ENCODE measurements at places on chromosomes 13 and 19. TPM values are rescaled to one million over a fixed set of nuclear protein-coding genes. Genes with fewer than 3 reads are reported as not detected.

DNA sequence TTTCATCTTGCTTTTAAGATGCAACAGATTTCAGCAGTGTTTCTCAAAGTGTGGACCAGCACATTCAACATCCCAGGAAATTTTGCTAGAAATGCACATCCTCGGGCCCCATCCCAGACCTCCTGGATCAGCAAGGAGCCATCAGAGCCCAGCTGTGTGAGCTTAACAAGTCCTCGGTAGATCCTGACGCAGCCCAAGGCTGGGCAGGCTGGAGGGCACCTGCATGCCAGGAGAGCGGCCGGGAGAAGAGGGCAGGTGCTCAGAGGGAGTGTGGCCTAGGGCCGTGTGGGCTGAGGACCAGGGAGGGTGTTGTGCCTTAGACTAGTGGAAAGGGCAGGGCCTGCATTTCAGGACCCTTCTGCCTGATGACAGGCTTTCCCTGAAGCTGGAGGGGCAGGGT, 2.2 kb upstream of the MCF2L start:
- no peak for DNase-seq

Gene SYCN
- not detected for total RNA-seq

DNA sequence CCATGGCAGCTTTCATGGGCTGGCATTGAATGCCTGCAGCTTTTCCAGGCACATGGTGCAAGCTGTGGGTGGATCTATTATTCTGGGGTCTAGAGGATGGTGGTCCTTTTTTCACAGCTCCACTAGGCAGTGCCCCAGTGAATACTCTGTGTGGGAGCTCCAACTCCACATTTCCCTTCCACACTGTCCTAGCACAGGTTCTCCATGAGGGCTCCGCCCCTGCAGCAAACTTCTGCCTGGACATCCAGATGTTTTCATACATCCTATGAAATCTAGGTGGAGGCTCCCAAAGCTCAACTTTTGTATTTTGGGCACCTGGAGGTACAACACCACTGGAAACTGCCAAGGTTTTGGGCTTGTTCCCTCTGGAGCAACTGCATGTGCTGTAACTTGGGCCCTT, 450.6 kb downstream of the LMO7 start:
- DNase-seq: no peak

Gene PSG2
- total RNA-seq: not detected

Gene CACNG6
- total RNA-seq: not detected

- DNase-seq: no peak
Observed at GRCh38 chr19:46840498-46840942, 10.1 kb downstream of the AP2S1 start.

GRCh38 chr13:55727683-55728082, 1413.0 kb upstream of the PRR20A start:
- no peak for DNase-seq

DNA sequence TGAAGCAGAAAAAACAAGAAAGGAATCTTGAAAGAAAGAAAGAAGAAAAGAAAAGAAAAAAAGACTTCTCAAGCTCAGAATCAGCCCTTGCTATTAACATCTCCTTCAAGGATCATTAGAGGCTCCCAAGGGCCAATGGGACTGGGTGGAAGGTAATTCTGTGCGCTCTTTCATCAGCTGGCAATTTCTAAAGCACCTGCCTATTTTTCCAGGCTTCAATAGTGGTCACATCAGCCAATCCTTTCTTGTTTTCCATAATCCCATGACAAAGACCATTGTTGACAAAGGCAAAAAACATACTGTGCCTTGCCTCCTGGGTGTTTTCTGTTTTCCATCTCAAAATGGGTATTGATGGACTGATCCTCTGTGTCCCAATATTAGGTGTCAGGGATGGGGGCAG, 88.2 kb upstream of the TSC22D1 start:
- DNase-seq: no peak

Gene SPACA6
- 9.6 TPM for total RNA-seq

Gene UNC13A
- total RNA-seq: 0.32 TPM

Gene FGF14
- 6.0 TPM for total RNA-seq

GRCh38 chr13:113604186-113604585, 19.6 kb downstream of the TFDP1 start:
- no peak for DNase-seq

- no peak for DNase-seq
Observed at GRCh38 chr13:94829185-94829836, 117.0 kb upstream of the SOX21 start.

Gene NCR1
- total RNA-seq: not detected

Gene ZNF865
- total RNA-seq: 13.5 TPM

DNA sequence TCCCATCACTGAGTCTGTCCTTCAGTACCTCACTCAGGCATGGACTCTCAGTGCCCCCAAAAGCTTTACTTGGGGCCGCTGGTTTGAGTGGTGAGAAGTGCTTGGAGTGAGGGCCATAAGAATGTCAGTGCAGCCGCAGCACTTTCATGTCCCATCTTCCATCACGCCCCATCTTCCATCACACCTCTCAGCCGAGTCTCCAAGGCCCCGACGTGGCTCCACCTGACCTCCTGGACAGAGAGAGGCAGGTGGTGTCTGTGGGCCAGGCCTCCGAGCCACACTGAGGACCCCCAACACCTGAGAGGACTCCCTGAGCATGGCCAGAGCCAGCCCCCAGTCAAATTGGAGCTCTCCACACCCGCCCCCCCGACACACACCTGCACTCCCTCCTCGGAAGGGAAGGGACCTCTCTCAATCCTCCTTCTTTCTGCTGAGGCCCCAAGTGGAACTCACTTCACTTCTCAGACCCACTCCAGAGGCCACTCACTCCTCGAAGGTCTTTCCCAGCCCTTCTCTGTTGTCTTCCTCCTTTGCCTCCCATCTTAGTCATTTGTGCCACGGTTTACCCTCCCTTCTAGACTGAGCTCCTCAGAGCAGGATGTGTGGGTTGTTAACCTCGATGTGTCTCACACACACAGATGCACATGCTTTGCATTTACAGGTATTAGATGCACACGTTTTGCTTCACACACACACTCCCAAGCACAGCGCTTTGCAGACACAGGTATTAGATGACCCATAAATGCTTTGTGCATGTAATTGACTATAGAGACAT, 65.7 kb upstream of the ATP12A start:
- no peak for DNase-seq

Gene PDX1
- total RNA-seq: not detected

- no peak for DNase-seq
Observed at GRCh38 chr19:1171755-1172352, 2.2 kb downstream of the SBNO2 start.

- peak; percentile 41 for DNase-seq
Observed at GRCh38 chr19:6767357-6768235, at the start of gene SH2D3A. Gene SH2D3A (minus strand): TSS chr19:6767435. CDS start chr19:6763748, 3,687 bp downstream.

- no peak for DNase-seq
Observed at GRCh38 chr19:36436531-36436930, 18.1 kb upstream of the ZFP82 start.

GRCh38 chr13:50527612-50528509, 315.6 kb downstream of the DLEU7 start:
- DNase-seq: no peak

- no peak for DNase-seq
Observed at GRCh38 chr19:2149980-2150793, 1.2 kb downstream of the AP3D1 start.
